Left renal pelvis (tissue), 4 donors: ENCODE measurements at places on chromosomes 6 and 20. TPM values are rescaled to one million over a fixed set of nuclear protein-coding genes. Genes with fewer than 3 reads are reported as not detected.

GRCh38 chr20:9344083-9344920 lies 170.1 kb upstream of the LAMP5 start:
- DNase-seq: no peak

GRCh38 chr6:167589615-167589940 lies 237.1 kb upstream of the AFDN start:
- DNase-seq: no peak

GPX5 gene
- not detected for polyA plus RNA-seq

DNA sequence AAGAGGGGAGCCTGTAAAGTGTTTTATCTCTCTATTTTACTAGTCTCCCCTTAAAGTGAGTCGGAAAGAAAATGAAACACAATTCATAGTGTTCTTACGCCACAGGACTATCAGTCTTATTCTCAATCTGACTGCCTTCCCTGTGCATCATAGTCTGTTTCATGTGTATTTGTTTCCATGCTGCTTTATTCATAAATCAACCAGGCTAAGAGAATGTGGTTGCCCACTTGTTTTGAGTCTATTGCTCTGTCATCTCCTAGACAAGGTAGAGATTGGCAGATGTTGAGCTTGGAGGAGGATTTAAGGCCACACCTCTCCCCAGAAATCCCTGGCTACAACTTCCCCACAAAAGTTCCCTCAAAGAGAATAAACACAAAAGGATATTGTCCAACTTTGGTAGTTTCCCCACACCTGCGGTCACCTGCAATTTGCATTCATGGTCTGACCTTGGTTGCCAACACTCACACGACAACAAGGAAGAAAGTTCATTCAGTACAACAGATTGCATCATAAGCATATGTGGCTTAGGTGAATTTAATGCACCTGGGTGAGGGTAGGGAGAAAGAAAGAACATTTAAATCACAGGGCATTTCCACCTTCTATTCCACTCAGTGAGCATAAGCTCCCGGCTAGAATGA lies 167.1 kb upstream of the FBXL4 start:
- no peak for DNase-seq

- no peak for DNase-seq
These were observed 214.3 kb downstream of the OGFRL1 start for GRCh38 chr6:71502956-71503355.
